ENCODE measurements at places on chromosomes 2 and 18. TPM values are rescaled to one million over a fixed set of nuclear protein-coding genes. Genes with fewer than 3 reads are reported as not detected.

SLC4A3 gene
- 3.4 TPM for total RNA-seq

ACMSD gene
- not detected for total RNA-seq

PTPRN gene
- total RNA-seq = 1.2 TPM

ITPRIPL1 gene
- not detected for total RNA-seq

ARMC9 gene
- total RNA-seq = 13.3 TPM

TMEM247 gene
- not detected for total RNA-seq

IL1RL1 gene
- total RNA-seq = 1.1 TPM

B4GALT6 gene
- 7.5 TPM for total RNA-seq

SOX11 gene
- not detected for total RNA-seq

COL3A1 gene
- 0.16 TPM for total RNA-seq

CAPG gene
- 117 TPM for total RNA-seq

FAM124B gene
- total RNA-seq = 0.06 TPM

ASAP2 gene
- total RNA-seq = 37.5 TPM

TFCP2L1 gene
- 0.95 TPM for total RNA-seq

REG3G gene
- not detected for total RNA-seq

SLC5A7 gene
- not detected for total RNA-seq

NAT8 gene
- not detected for total RNA-seq

LIMS3 gene
- not detected for total RNA-seq

TNS1 gene
- total RNA-seq = 5.3 TPM

ELP2 gene
- 32.6 TPM for total RNA-seq

LHCGR gene
- total RNA-seq = not detected

ACTG2 gene
- total RNA-seq = 0.17 TPM

CRYGC gene
- total RNA-seq = not detected

KLHL14 gene
- total RNA-seq = not detected

SCYGR1 gene
- total RNA-seq = not detected

RGPD3 gene
- total RNA-seq = 0.10 TPM

FSHR gene
- total RNA-seq = 0.07 TPM

All from A549 treated with RU486 at 1 μM for 4 hours (cell line).